ENCODE measurements at places on chromosomes 4 and X.
A peak's percentile ranks its signal among the peaks of the same experiment; 100 is the strongest.

DNA sequence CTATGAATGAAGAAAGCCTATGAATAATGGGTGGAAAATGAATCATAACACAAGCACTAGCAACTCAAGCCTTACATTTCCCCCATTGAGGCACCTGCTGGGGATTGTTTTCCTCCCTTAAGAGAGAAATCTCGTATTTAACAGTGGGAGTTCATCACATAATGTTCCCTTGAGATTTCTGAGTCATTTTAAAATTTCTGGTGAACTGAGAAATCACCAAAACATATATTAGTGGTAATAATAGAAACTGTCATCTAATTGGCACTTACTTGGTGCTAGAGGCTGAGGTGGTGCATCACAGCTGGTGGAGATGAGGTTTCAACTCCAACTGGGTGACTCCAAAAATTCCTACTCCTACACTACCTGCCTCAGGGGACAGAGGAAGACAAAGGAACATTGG is 561.3 kb upstream of the LCORL start:
- DNase-seq, result no peak

DNA sequence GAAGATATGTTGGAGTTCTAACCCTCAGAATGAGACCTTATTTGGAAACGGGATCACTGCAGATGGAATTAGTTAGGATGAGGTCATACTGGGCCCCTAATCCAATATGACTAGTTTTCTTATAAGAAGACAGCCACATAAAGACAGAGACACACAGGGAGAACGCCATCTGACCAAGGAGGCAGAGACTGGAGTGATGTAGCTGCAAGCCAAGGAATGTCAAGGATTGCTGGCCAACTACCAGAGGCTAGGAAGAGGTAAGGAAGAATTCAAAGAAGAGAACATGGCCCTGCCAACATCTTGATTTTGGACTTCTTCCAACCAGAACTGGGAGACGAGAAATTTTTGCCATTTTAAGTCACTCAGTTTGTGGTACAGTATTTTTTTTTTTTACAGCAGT is 152.8 kb upstream of the DIPK2B start:
- DNase-seq, result no peak

GRCh38 chr4:27861802-27862201 is 1001.2 kb downstream of the STIM2 start:
- no peak for DNase-seq

GRCh38 chr4:145663194-145663593 is 16.8 kb upstream of the C4orf51 start:
- DNase-seq, result no peak

DNA sequence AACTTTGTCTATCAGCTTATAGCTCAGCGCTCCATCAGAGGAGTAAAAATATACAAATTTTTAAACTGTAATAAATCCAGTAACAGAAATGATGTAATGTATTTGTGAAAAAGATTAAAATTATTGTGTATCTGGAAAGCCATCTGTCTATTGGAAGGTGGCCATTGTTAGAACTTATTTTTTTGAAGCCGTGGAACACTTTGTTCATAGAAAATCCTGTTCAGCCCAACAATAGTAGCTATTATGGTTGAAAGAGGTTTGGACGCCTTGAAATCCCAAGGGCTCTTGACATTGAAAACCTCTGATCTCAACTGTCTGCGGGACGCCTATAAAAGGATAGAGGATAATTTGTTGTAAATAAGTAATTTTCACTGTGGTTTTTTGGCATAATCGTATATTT is 98.3 kb downstream of the RAPGEF2 start:
- no peak for DNase-seq

DNA sequence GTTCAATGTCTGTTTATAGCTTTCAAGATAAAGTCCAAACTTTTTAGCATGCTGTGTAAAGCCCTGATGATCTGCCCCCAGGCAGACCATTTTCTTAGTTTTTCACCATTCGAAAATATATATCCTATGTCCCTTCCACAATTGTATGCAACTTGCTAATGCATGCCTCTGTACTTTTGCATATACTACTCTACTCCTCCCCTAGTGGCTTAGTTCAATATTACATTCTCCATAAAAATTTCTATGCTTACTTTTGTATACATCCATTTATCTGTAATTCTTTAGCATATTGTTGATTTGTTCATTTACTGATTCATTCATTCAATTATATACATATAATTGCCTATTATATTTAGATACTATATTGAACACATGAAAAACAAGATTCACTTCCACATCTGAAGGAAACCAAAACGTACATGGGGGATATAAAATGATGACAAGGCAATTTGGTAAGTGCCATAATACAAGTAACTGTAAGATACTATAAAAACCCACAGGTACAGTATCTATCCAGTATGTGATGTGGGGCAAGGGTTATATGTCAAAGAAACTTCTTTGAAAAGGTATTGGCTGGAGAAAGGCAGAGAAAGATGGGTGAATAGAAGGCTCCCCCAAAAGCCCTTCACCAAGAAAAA is 902.5 kb downstream of the FAM133A start:
- no peak for DNase-seq

- no peak for DNase-seq
Observed at GRCh38 chrX:49171752-49172279, at the start of gene PLP2. Gene PLP2, plus strand, starts transcription at chrX:49171898. Its CDS starts 103 bp downstream, at chrX:49172001.

DNA sequence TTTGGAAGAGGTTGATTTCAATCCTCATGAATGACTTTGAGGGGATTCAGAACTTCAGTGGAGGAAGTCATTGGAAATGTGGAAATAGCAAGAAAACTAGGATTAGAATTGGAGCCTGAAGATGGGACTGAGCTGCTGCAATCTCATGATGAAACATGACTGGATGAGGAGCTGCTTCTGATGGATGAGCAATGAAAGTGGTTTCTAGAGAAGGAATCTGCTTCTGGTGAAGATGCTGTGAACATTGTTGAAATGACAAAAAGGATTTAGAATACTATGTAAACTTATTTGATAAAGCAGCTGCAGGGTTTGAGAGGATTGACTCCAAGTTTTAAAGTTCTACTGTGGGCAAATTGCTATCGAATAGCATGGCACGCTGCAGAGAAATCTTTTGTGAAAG is 27.1 kb downstream of the EVC start:
- no peak for DNase-seq

GRCh38 chr4:139153411-139154133 is 23.4 kb downstream of the ELF2 start:
- no peak for DNase-seq

GRCh38 chrX:23435575-23435974 is 100.9 kb downstream of the PTCHD1 start:
- DNase-seq, result no peak

GRCh38 chr4:25813448-25814106 is 49.2 kb downstream of the SEL1L3 start:
- no peak for DNase-seq

DNA sequence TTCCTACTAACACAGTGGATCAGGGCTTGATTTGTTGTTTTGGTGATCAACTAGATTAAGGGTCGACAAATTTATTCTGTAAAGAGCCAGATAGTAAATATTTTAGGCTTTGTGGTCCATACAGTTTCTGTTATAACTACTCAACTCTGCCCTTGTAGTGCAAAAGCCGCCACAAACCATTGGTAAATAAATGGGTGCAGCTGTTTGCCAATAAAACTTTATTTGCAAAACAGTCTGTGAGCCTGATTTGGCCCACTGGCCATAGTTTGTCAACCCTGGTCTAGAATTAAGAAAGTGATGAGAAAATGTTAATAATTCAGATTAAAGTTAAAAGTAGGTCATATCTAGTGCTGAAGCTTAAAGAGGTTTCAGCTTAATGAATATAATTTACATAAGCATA is 84.0 kb upstream of the TRIM2 start:
- DNase-seq, result no peak

- DNase-seq, result no peak
Observed at GRCh38 chr4:46505131-46505530, 115.2 kb upstream of the GABRA2 start.

DNA sequence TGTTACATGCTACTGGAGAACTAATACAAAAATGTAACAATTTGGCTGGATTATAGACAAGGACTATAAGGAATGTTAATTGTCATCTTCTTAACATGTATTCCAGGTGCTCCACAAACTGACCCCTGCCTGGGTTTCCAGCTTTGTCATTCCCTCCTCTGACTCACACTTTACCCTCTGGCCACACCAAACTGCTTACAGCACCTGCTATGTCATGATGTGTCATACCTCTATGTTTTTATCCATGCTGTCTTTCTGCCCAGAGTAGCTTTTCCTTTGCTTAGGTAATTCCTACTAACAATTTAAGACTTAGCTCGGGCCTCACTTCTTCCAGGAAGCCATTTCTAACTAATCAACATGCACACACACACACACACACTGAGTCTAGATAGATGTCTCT is 14.0 kb upstream of the SHROOM4 start:
- no peak for DNase-seq

DNA sequence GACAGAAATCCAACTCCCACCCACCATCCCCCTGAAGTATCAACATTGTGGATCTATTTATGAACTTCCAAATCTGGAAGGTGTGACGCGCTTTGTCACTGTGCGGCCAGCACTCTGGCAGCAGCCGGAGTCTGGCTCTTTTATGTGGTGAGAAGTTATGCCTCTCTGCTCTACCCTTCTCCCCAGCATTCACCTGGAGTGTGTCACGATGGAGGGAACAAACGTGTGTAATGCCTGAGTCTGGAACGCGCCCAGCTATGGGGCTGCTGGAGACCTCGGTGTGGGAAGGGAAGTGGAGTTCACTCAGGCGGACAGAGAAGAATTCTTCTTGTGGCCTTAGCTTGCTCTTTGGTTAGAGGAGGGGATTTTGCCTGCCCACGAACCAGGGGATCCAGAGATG is 222.1 kb upstream of the RPL34 start:
- no peak for DNase-seq

DNA sequence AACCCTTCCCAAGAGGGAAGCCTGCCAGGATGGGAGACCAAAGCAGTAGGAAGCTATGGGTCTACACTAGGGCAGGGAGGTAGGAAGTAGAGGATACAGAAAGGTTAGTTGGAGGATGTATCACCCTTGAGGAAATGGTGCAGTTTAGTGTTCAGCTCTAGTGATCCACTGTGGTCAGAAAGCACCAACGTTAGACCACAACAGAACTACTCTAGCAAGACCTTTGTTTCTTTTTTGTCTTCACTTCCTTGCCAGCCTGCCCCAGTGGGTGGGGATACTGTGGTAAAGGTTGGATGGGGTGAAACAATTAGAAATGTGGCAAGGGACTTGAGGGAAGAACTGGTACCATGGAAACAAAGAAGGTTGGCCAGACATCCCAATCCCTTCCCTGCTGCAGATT is 83.3 kb downstream of the DDIT4L start:
- DNase-seq, result no peak

GRCh38 chrX:13933352-13933751 is 96.3 kb downstream of the GEMIN8 start:
- no peak for DNase-seq

- DNase-seq, result peak; percentile 48
Observed at GRCh38 chrX:101550362-101550750, at the start of gene ARMCX1. Gene ARMCX1, plus strand, starts transcription at chrX:101550547. Its CDS starts 2,384 bp downstream, at chrX:101552931.

- DNase-seq, result no peak
Observed at GRCh38 chr4:141635736-141636081, 674 bp upstream of the IL15 start.

- DNase-seq, result no peak
Observed at GRCh38 chr4:13535708-13536361, 8.5 kb downstream of the NKX3-2 start.

- DNase-seq, result no peak
Observed at GRCh38 chr4:25356068-25356467, 21.0 kb upstream of the ANAPC4 start.
